ENCODE measurements at places on chromosomes 16 and 17. TPM values are rescaled to one million over a fixed set of nuclear protein-coding genes. Genes with fewer than 3 reads are reported as not detected.

The HSD17B1 gene
- polyA plus RNA-seq: 3.3 TPM

DNA sequence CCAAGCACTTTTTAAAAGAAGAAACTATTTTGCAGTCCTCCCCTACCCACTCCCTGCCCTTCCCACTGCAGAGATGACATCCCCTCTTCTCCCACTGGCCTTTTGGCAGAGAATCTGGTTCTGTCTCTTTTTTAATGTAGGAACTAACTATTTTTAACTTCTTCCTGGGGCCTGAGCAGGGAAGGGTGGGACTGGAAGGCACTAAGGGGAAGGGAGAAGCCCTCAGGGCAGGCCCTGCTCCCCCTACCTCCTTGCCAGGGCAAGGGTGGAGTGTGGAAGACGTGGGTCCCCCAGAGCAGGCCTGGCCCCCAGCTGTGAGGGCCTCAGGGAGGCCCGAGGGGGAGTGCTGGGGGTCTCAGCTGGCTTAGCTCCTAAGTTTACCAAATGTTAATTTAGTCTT lies 19.5 kb downstream of the UNC13D start:
- DNase-seq: no peak

DNA sequence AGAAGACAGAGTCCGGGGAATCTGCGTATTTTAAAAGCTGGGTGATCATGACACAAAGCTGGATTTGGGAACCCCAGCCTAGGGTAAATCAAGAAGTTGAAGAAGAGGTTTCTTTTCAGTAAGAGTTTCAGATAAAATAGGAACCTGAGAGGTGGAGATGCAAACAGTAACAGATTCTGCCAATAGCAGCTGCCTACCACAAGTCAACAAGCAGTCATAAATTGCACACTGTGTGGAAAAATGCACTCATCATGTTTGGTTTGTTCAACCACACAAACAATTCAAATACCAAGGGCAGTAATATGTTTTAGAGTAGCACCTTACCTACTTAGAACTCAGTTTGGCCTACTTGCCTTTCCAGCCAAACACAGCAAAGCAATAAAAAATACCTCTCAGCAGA lies 14.0 kb downstream of the MYO1D start:
- DNase-seq: no peak

GRCh38 chr17:61818225-61818624 lies 45.1 kb downstream of the BRIP1 start:
- DNase-seq: no peak

The HSF5 gene
- 0.05 TPM for polyA plus RNA-seq

GRCh38 chr16:88792078-88792550 lies 7.1 kb upstream of the PIEZO1 start:
- DNase-seq: no peak

- no peak for DNase-seq
Measured at GRCh38 chr16:57761301-57761700, 25.7 kb downstream of the KATNB1 start.

The WNK4 gene
- polyA plus RNA-seq: 0.19 TPM

DNA sequence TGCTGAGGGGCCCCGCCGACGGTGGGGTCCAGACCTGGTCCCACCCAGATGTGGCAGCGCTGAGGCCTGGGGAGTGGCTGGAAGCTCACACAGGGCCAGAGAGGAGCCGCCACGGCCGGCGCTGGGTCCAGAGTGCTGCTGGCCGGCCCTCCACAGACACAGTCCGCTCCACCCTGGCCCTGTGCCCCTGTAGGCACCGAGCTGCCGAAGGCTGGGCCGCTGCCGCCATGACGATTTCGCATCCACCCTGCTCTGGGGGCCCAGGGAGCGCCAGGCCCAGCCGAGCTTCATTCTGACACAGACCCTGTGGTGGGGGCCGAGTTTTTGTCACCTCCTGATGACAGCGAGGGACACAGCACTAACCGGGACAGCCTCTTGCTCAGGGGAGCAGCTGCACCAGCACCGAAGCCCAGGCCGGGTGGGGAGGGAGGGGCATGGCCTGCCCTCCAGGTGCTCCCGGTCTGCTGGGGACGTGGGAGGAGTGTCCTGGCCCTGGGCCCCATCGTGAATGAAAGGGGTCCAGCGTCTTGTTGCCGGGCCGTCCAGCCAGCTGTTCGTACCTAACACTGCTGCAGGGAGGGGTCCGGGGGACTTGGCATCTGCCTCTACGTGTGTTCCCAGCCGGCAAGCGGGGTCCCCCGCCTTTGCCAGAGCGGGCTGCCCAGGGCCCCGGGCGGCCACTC lies 27.1 kb upstream of the SSTR5 start:
- no peak for DNase-seq

GRCh38 chr17:79832218-79833109 lies 6.8 kb downstream of the CBX4 start:
- DNase-seq: no peak

GRCh38 chr16:19005561-19006445 lies 22.1 kb downstream of the TMC7 start:
- no peak for DNase-seq

DNA sequence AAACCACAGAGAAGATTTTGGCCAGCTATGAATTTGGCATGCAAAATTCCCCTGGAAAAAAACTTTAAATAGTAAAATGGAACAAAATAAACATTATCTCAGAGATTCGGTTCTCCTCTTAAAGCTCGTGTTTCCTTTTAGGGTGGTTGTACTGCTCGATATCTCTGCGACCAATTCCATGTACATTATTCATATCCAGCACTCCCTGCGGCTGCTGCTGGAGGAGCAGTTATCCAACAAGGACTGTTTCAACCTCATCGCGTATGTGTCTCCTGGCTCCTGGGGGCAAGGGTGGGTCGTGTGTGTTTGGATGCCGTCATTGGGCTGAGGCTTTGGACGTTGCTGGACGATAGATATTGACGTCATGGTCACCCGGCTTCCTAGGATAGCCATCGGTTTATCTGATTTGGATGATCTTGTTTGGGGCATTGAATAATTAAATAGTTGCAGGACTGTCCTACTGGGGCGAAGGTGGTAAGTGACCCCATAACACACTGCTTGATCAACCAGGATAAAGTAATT lies 33.8 kb downstream of the VWA3A start:
- DNase-seq: no peak

DNA sequence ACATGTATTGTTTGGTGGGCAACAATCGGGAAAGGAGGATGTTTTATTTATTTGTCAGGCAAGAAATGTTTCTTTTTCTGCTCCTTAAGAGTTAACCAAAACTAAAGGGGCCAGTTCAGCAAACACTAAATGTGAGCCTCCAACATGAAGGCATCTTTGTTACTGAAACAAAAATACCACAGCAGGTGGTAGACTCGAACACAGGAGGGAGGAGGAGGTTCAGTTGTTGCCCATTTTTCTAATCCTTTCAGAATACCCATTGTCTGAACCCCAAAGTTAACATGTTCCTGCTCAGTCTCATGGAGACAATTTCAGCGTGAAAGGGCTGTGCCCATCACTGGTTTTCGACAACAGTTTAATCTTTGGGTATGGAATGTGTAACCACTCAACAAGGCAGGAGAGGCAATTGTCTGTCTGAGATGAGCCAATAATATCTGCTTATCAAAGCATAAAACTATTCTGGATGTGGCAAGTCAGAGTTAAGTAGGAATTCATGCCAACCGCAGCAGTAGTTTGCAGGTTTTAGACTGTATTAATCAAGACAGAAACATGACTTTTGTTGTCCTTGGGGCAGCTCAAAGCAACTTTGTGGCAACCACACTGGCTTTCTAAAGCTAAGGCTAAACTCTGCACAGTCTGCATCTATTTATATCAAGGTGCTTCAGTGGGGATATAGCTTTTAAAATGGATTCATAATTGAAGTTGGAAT lies 211.7 kb downstream of the FTO start:
- no peak for DNase-seq

The MPV17L gene
- polyA plus RNA-seq: 4.6 TPM

DNA sequence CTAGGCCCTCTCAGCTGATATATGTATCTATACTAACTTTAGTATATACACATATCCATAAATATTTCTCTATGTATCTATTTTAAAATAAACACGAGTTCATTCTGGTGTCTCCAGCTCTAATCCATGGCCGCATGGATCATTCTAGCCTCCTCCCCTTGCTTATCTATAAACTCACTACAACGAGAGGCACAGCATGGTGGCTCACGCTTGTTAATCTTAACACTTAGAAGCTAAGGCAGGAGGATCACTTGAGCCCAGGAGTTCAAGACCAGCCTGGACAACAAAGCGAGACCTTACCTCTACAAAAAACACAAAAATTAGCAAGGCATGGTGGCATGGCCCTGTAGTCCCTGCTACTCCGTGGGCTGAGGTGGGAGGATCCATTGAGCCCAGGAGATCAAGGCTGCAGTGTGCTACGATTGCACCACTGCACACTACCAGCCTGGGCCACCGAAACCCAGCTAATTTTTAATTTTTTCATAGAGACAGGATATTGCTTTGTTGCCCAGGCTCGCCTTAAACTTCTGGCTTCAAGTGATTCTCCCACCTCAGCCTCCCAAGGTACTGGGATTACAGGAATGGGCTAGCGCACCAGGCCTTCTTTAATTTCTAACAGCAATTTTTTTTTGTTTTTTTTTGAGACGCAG lies 3.9 kb upstream of the ZNF207 start:
- DNase-seq: no peak

The DNAJA2 gene
- polyA plus RNA-seq: 45.7 TPM

DNA sequence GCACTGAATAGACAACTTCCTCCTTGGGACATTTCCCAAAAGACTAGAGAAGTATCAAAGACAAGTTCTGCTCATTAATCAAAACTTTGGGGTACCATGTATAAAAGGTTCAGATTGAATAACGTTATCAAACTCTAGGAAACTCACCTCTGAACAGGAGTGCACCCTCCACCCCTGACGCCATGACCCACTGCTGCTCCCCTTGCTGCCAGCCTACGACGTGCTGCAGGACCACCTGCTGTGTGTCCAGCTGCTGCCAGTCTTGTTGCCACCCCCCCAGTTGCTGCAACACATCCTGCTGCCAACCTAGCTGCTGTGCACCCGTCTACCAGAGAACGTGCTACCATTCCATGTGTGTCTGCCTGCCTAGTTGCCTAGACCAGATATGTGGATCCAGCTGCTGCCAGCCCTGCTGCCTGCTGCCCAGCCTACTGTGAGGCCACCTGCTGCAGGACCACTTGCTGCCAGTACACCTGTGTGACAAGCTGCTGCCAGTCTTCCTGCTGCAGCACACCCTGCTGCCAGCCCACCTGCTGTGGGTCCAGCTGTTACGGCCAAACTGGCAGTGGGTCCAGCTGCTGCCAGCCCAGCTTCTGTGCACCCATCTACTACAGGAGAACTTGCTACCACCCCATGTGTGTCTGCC lies 13.8 kb upstream of the KRTAP9-2 start:
- no peak for DNase-seq

DNA sequence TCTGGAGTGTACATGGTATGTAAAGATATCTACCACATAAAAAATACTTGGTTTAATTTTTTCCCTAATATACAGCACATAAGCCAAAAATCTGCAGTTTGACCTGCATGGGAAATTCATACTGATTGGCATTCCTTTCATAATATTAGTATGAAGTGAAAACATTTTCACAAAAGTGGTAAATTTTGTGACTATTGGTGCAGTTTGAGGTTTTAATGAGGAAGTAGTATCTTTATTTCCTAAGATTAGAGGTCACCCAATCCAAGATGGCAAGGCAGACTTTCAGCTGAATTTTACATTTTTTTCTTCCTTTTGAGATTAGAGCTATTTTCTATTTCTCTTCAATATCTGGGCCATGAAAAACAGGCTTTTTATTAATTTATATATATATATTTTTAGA lies 21.2 kb downstream of the METTL9 start:
- no peak for DNase-seq

GRCh38 chr16:64122177-64122576 lies 999.7 kb downstream of the CDH11 start:
- no peak for DNase-seq

- DNase-seq: no peak
Measured at GRCh38 chr17:30361766-30362279, 16.9 kb upstream of the CPD start.

DNA sequence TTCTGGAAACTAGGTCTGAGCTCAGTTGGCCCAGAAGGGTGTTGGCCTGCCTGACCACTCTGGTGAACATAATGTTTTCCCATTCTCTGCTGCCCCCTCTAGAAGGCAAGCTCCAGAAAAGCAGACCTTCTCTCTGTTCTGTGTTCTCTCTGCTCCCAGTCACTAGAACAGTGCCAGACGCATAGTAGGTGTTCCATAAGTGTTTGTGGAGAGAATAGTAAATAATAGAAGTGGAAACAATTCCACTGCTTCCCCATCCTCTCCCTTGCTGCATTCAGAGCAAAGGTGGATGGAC lies 32.2 kb upstream of the ETV4 start:
- no peak for DNase-seq

- DNase-seq: no peak
Measured at GRCh38 chr16:57663917-57664661, 4.0 kb upstream of the ADGRG3 start.

GRCh38 chr16:3023415-3023668 lies 400 bp downstream of the HCFC1R1 start:
- peak; percentile 56 for DNase-seq

- no peak for DNase-seq
Measured at GRCh38 chr16:57955572-57956188, 15.2 kb downstream of the CNGB1 start.

The SPIRE2 gene
- polyA plus RNA-seq: 3.1 TPM

- peak; percentile 39 for DNase-seq
Measured at GRCh38 chr17:39547713-39548478, 59.8 kb downstream of the NEUROD2 start.

The HP gene
- polyA plus RNA-seq: 1.2 TPM

Measured in hindlimb muscle (tissue), 1 donor.